ENCODE measurements at places on chromosomes 3 and 15.

DNA sequence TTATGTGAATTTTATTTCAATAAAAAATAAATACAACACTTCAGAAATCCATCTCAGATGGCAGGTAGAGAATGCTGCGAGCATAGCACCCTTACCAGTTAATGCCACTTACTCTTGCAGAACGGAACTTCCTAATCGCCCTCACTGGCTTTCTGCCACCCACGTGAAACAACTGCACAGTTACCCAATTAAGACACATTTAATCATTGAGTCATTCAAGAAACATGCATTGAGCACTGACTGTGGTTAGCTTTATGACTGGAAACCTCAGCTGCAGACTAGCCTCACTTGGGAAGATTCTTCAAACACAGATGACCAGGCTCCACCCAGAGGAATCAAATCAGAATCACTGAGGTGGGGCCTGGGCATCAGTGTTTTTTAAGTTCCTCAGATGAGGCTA lies 5.6 kb upstream of the MFGE8 start:
- DNase-seq = no peak

- DNase-seq = no peak
Observed at GRCh38 chr15:62636823-62637573, 405.5 kb upstream of the TPM1 start.

GRCh38 chr3:29381595-29381994 lies 100.7 kb downstream of the RBMS3 start:
- DNase-seq = no peak

DNA sequence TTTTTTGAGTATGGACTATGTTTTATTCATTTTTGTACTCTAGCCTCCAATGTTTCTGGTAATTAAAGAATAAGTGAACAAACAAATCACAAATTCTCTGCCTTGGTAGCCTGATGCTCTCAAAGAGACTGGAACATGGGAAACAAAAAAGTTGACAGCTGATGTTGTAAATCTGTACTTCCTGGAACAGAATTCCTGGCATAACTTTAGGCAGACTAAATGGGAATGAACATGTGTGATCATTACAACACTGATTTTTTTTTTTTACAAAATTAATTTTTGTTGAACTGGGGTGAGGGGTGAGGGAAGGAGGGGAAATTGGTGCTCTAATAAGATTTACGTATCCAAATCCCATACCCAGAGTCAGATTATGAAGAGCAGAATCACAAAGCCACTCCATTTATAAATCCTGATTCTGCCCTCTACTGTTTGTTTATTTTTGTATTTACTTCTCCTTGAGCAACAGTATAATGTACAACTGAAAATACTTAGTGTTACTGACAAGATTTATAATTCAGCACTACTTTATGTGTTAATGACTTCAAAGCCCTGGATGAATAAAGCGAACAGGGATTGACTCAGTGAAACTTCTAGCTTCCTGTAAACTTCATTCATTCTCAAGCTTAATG lies 165.0 kb downstream of the FRMD5 start:
- no peak for DNase-seq

DNA sequence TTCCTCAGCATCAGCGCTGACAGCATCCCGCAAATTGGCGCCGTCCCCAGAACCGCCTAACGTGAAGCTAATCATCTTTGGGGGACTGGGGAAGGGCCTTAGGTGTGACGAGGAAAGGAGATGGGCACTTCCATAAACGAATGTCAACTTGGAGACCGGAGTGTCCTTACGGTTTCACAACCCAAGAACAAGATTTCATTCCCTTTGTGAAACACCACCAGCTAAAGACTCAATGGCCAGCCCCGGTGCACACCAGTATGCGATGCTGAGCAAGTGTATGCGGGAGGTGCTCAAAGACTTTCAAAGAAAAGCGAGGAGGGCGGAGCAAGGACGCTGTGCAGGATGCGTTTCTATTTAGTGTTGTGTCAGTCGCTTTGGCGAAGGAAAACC lies 759 bp upstream of the TTBK2 start:
- DNase-seq = peak; percentile 51

DNA sequence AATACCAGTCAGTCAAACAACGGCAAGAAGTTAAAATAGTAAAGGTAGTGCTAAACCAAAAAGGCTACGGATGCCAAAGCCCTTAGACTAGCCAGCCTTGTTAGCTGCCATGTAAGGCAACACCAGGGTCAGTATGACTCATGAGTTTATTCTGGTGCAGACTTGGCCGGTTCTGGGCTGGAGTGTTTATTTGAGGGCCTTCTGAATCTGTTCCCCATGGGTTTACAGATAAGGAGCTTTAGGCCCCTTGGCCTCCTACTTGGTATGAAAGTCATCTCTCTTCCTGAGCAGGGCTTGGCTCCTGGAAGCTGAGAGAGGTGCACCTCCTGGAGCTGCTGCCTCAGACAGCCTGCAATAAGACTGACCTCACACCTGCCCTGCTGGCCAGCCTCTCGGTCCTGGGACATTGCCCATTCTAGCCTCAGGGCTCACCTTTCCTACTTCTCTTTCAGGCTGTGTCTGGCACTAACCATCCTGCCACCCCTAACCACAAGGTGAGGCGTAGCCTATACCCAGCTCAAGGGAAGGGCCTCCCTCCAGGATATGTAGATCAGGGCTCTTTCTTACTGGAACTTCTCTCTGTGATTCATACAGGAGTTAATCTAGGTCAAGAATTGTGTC lies 10.4 kb upstream of the RTP1 start:
- DNase-seq = no peak

DNA sequence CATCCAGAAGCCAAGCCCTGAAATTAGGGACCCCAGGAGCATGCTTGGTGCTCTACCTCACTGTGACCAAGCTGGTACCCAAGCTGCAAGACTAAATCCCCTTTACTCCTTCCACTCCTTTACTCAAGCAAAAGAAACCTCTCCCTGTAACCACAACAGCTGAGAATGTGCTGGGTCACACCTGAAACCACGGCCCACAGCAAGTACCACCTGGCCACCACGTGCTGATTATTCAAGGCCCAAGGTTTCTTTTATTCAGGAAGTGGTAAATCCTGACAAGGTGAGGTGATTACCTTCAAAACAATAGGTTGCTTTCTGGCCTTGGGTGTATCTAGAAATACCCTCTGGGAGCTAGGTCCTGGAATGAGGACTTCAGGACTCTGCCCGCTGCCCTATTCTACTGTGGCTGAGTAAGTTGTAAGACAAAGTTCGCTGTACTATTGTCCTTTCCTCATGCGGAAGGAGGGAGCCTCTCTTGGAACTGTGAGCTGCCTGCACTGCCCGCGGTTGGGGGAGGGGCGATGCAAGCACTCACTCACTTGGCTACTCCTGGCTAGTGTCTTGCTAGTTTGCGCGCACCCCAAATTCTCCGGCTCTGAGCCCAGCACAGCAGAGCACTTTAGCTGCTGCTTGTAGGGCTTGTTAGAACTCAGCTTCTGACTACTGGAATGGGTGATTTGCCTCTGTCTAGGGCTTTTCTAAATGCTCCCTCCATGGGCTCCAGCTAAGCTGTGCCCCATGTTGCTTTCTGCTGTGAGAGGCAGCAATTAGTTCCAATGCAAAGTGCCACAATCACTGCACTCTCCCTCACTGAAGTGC lies 487.1 kb upstream of the CNTN3 start:
- no peak for DNase-seq

DNA sequence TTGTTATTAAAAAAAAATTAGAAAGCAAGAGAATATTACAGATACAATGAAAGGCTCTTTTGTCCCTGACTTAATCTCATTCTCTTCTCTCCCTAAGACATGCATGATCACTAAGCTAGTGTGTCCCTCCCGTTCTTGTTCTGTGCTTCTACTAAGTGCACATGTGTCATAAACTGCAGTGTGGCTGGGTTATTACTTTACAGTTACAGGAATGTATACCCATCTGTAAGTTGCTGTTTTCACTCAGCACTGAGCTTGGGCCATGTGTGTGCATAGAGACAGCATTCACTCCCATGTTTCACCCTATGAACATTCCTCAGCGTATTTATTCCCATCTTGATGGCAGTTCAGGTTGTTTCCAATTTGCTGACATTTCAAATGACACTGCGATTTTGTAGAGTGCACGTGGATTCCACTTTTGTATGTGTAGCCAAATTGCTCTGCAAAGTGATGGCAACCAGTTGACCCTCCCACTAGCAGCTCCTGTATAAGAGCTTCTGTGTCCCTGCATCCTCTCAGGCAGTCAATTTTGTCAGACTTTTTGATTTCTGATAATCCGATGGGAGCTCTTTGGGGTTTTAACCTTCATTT lies 145.8 kb upstream of the UBE2E1 start:
- no peak for DNase-seq

DNA sequence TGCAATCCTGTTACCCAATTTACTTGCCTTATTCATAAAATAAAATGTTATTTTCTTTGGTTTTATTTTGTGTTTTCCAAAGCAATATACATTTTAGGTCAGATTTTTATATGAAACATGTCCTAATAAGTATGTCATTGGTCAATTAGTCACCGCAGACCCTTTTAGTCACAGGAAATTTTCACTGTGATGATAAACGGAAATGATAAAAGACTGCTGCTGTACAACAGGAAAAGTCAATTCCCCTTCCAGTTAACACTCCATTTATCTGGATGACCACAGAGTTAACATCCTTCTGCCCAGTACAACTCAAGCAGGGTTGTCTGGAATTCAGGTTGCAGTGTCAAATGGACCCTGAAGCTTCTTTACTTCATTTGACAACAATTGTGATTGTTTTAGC lies 175.2 kb downstream of the LSAMP start:
- no peak for DNase-seq

DNA sequence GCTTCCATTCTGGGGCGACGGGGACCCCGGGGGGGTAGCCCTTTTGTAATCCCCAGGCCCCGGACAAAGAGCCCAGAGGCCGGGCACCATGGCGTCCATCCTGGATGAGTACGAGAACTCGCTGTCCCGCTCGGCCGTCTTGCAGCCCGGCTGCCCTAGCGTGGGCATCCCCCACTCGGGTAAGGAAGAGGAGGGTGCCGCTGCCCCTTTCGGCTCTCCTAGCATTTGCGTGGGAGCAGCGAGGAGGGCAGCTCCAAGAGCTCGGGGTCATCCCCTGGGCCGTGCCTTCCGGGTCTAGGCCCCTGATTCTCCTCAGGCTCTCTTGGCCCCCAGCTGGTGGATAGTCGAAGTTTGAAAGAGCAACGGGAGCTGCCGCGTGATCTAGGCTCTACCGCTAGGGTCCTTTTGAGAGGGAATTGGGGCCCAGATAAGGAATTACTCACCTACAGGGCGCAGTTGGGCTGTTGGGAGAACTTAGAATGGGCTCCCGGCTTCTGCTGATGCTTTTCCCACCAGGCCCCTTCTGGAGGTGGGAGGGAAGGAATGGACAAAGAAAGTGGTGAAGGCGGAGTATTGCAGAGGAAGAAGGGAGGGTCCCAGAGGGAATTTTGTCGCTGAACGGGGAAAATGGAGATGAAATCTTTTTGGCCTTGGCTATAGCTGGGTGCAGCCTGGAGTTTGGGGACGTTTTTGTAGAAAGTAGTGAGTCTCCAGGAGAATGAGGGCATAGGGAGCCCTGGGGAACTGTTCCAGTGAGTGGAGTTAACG lies 615 bp downstream of the VPS18 start:
- DNase-seq = no peak

GRCh38 chr3:195752546-195753331 lies 32.0 kb downstream of the MUC20 start:
- no peak for DNase-seq

- no peak for DNase-seq
Observed at GRCh38 chr15:29418178-29418577, 148.6 kb upstream of the NSMCE3 start.

DNA sequence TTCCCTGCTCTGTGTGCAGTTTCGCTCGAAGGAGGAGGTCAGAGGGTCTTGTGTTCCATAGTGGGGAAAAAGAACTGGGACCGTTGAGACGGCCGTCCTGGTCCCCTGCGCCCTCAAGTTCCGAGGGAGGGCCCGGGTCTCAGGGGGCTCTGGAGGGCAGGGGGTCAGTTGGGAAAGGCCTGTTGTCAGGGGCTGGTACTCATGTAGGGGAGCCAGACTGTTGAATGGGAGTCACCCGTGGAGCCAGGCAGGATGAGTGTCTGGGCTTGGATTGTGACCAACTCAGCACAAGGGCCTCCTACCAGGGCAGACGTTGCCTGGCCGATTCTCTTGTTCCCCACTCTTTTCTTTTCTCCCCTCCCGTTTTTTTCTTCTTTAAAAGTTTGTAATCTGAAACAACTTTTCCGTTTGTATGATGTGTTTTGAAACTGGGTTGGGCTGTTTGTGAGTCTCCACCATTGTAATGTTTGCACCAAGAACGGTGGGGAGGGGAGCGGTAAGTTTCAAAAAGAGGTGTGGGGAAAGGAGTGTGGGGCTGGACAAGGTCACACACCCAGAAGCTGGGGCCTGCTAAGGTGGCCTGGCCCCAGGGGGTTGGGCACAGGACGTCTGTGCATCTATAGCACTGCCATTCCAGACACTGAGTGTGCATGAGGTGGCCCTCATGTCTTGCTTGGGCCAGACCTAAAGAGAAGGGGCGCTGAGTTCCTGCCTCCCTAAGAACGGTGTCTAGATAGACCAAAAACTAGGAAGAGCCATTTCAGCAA lies 1.1 kb downstream of the CMTM7 start:
- DNase-seq = no peak

- no peak for DNase-seq
Observed at GRCh38 chr3:23981136-23981535, 36.0 kb downstream of the NR1D2 start.

- no peak for DNase-seq
Observed at GRCh38 chr15:37756407-37756806, 178.0 kb upstream of the TMCO5A start.

- no peak for DNase-seq
Observed at GRCh38 chr15:71804695-71805470, 5.5 kb upstream of the NR2E3 start.

- DNase-seq = no peak
Observed at GRCh38 chr3:174532776-174533175, 326.4 kb upstream of the NAALADL2 start.

DNA sequence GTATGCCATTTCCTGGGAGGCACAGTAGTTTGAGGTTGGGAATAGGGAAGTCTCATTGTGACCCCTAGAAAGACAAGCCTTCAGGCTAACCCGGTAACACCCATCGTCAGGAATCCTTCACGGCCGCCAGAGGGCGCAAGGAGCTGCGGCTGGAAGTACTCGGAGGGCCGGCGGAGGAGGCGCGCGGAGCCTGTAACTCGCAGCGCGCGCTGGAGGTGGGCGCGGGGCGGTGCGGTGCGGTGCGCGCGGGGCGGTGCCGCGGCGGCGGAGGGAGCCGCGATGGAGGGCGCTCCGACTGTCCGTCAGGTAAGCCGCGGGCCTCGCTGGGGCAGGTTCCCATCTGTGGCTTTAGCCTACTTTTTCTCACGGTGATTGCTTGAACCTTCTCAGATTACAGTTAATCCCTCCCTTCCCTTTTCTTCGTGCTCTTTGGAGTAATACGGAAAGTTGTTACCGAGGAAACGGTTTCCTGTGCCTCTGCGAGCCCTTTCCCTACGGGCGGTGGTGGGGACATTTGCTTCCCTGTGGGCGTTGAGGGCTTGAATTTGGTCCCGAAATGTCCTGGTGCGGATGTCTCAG lies at the start of gene GRAMD1C:
Gene GRAMD1C (plus strand): TSS at position 158 of the 579 bp plus-strand sequence. CDS start 122 bp downstream, at position 280.
- DNase-seq = peak; percentile 87

- DNase-seq = no peak
Observed at GRCh38 chr15:101138913-101139880, 112.7 kb downstream of the CHSY1 start.

- no peak for DNase-seq
Observed at GRCh38 chr3:19173945-19174344, 25.6 kb downstream of the KCNH8 start.

- DNase-seq = no peak
Observed at GRCh38 chr3:41963823-41964222, 1.9 kb upstream of the ULK4 start.

Data from anterior cingulate cortex (tissue), 58 donors.